ENCODE measurements at places on chromosomes 6 and 20.

GRCh38 chr6:2534406-2535042 is 216.2 kb downstream of the MYLK4 start:
- H3K4me1 ChIP-seq: no peaks in the 10 kb centered on the region
- DNase-seq: no peak
- no peak overlapping the region for H3K4me3 ChIP-seq

- no peaks in the 10 kb centered on the region for H3K27me3 ChIP-seq
- no peak overlapping the region for H3K4me3 ChIP-seq
- peaks cover 6% of the 10 kb centered on the region for H3K36me3 ChIP-seq
- DNase-seq: no peak
- peaks cover 10% of the 10 kb centered on the region for H3K4me1 ChIP-seq
Observed at GRCh38 chr6:128111096-128111495, 210.2 kb upstream of the THEMIS start.

GRCh38 chr6:127776320-127776719 is 124.5 kb downstream of the THEMIS start:
- H3K4me1 ChIP-seq: no peaks in the 10 kb centered on the region
- no peak overlapping the region for H3K4me3 ChIP-seq
- no peaks in the 10 kb centered on the region for H3K36me3 ChIP-seq
- no peak overlapping the region for H3K27ac ChIP-seq
- H3K27me3 ChIP-seq: no peaks in the 10 kb centered on the region

DNA sequence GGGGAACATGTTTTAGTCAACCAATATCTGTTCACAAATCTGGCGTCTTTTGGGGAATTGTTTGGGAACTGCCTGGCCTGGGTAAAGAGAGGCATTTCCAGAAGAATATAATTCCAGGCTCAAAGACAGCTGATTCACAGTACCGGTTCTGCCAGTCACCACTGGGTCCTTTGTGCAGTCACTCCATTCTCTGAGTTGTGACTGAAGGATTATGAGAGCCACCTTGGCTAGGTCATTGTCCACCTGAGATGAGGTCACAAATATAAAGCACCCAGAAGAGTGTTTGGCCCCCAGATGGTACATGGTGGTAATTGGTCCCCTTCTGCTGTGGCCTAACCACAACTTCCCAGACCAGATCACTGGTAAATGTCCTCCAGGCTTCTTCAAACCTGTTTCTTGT is 121.0 kb upstream of the SPACA1 start:
- no peaks in the 10 kb centered on the region for H3K27me3 ChIP-seq
- H3K36me3 ChIP-seq: no peaks in the 10 kb centered on the region
- no peak for DNase-seq
- no peak overlapping the region for H3K27ac ChIP-seq

- DNase-seq: no peak
- no peak overlapping the region for H3K4me3 ChIP-seq
- H3K36me3 ChIP-seq: no peaks in the 10 kb centered on the region
- no peak overlapping the region for H3K27ac ChIP-seq
- H3K4me1 ChIP-seq: peaks cover 4% of the 10 kb centered on the region
Observed at GRCh38 chr6:113774127-113774825, 82.9 kb upstream of the MARCKS start.

DNA sequence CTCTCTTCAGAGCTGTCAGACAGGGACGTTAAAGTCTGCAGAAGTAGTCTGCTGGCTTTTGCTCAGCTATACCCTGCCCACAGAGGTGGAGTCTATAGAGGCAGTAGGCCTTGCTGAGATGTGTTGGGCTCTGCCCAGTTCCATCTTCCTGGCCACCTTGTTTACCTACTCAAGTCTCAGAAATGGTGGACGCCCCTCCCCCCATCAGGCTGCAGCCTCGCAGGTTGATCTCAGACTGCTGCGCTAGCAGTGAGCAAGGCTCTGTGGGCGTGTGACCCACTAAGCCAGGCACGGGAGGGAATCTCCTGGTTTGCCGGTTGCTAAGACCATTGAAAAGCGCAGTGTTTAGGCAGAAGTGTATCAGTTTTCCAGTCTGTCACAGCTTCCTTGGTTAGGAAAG is 305.0 kb downstream of the BCKDHB start:
- H3K4me3 ChIP-seq: no peak overlapping the region
- H3K27me3 ChIP-seq: no peaks in the 10 kb centered on the region
- no peak overlapping the region for H3K27ac ChIP-seq
- DNase-seq: no peak
- peaks cover 7% of the 10 kb centered on the region for H3K36me3 ChIP-seq

DNA sequence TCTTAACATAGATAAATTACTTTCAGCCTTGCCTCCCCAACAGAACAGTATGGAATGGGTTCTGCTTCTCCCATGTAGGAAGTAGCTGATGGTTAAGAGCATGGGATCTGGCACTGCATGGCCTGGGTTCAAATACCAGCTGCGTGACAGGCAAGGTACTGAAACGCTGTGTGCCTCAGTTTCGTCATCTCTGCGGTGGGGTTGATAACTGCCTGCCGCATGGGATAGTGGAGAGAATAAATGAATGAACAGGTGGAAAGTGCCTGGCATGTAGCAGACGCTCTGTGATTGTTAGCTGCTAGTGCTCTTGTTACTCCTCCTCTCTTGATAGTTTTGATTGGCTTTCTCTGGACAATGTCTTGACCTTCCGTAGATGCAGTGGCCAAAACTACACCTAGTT is 213.3 kb downstream of the ZDHHC14 start:
- no peak overlapping the region for H3K4me3 ChIP-seq
- H3K27ac ChIP-seq: no peak overlapping the region
- H3K4me1 ChIP-seq: peaks cover 22% of the 10 kb centered on the region
- no peaks in the 10 kb centered on the region for H3K27me3 ChIP-seq
- DNase-seq: no peak
- H3K36me3 ChIP-seq: peaks cover 24% of the 10 kb centered on the region

DNA sequence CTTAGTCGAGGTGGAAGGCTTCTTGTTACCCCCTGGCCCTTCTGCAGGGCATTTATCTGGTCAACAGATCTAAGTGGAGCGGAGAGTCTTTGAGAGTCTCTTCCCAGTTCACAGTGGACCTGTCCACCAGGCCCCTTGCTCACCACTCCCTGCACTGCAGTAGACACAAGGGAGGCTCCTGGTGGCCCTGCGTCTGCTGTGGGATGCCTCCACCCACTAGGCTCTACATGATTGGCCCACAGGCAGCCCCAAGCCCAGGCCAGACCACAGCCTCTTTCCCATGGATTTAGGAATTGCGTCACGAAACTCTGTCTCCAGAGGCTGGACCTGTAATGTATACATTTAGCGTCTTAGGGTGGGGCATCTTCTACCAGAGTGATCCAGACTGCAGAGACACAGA is 28.4 kb downstream of the TBC1D7 start:
- no peak for DNase-seq
- H3K27me3 ChIP-seq: no peaks in the 10 kb centered on the region
- peaks cover 83% of the 10 kb centered on the region for H3K36me3 ChIP-seq
- H3K4me1 ChIP-seq: peaks cover 100% of the 10 kb centered on the region

DNA sequence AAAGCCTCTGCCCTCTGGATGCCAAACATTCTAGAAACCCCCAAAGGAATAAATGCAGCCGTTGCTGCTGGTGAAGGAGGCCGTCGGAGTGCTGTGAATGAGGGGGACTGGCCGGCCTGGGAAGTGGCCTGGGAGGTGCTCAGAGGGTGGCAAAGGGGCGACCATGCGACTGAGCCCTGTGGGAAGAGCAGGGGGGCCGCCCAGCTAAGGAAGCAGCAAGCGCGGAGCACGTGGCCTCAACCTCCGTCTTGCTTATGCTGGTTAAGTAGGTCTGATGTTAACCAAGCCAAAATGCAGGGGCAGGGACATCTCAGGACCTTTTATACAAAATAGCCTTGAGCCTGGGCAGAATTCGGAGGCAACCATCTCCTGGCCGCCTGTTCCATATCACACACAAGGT is 381.5 kb downstream of the TAF4 start:
- no peak overlapping the region for H3K27ac ChIP-seq
- H3K36me3 ChIP-seq: no peaks in the 10 kb centered on the region
- H3K4me3 ChIP-seq: no peak overlapping the region
- DNase-seq: no peak

DNA sequence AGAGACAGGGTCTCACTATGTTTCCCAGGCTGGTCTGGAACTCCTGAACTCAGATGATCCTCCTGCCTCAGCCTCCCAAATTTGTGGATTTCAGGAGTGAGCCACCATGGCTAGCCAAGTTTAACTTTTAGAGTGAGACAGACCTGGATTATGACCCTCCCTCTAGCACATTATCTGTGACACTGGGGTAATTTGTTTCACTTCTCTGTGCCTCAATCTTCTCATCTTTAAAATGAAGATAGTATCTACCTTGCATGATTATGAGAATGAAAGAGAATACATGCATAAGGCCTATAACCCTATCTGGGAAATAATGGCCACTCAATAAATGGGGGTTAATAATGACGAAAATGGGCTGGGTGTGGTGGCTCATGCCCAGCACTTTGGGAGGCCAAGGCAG is 373.6 kb downstream of the SYNE1 start:
- no peak overlapping the region for H3K4me3 ChIP-seq
- no peaks in the 10 kb centered on the region for H3K27me3 ChIP-seq
- no peak for DNase-seq
- H3K27ac ChIP-seq: no peak overlapping the region
- peaks cover 30% of the 10 kb centered on the region for H3K36me3 ChIP-seq

GRCh38 chr6:114195027-114195365 is 147.8 kb downstream of the HS3ST5 start:
- no peaks in the 10 kb centered on the region for H3K4me1 ChIP-seq
- H3K4me3 ChIP-seq: no peak overlapping the region
- H3K27ac ChIP-seq: no peak overlapping the region
- H3K27me3 ChIP-seq: peaks cover 4% of the 10 kb centered on the region
- DNase-seq: no peak
- H3K36me3 ChIP-seq: no peaks in the 10 kb centered on the region

DNA sequence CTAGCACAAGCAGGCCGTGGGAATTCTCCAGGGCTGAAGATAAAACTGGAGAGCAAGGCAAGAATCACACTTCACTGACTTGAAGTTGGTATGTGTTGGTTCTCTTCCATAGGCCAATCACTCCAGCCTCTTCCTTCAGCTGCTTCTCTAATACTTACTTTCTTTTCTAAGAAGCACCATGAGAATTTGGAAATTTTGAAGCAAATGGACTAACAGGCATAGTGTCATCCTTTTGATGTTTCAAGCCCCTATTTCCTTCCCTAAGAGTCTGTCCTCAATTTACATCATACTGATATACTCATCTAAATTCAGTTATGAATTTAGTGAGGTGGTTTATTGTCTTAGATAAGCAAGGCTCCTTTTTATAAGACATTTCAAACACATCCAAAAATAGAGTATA is 24.0 kb downstream of the SLC26A8 start:
- no peaks in the 10 kb centered on the region for H3K4me1 ChIP-seq
- H3K4me3 ChIP-seq: no peak overlapping the region
- H3K27ac ChIP-seq: no peak overlapping the region
- no peaks in the 10 kb centered on the region for H3K36me3 ChIP-seq
- DNase-seq: no peak
- H3K27me3 ChIP-seq: peaks cover 8% of the 10 kb centered on the region
